ENCODE measurements at places on chromosomes 12 and 14.

DNA sequence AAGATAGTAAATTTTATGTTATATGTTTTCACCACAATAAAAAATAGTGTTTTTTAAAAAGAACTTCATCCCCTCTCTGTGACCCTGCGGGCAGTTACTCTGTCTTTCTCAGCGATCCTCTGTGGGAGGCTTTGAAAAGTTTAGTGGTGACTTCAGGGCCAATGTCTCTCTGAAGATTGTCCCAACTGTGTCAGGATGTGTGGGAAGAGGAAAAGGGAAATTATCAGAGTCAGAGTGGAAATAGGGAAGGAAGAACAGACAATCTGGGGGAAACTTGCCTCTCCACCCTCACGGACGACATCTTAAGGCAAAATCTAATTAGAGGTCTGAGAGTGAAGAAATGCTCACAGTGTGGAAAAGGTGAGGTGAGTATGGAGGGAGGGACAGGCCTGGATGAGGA is 3.5 kb upstream of the OR10P1 start:
- DNase-seq: no peak

DNA sequence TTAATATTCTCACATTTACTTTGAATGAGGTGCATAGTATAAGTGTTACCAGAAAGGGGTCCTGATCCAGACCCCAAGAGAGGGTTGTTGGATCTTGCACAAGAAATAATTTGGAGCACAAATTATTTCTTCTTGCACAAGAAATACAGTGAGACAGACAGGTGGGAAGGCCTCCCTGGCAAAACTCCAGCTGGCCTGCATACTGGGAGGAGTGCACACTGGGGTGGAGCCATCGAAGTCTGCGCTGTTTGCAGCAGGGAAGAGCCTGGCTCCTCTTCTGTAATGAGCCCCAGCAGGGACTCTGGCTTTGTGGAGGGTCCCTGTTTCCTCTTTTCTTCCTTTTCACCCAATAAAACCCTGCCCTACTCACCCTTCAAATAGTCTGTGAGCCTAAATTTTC is 141.6 kb downstream of the GLT1D1 start:
- DNase-seq: no peak

- no peak for DNase-seq
Measured at GRCh38 chr12:5770727-5771126, 174.3 kb downstream of the ANO2 start.

DNA sequence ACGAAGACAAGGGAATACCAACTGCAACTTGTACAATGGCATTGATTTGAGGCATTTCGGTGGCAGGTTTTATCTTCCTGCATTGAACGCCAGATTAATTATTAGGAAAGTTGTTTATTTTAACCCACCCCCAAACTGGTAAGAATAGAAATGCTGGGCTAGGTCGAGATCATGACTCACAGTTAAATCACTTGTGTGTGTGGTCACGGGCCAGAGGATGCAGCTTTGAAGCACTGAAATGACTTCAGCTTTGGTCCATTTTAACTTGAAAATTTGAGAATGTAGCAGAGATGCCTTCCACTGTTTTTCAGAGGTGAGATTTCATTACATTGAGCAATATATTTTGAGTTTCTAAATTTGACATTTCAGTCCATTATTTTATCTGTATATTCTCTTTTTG is 23.6 kb upstream of the KCNH3 start:
- DNase-seq: peak; percentile 68

GRCh38 chr14:61462566-61463193 is 141.3 kb downstream of the PRKCH start:
- DNase-seq: peak; percentile 73

Measured in adipocyte (in vitro differentiated cells).